ENCODE measurements at places on chromosomes 7 and 10. TPM values are rescaled to one million over a fixed set of nuclear protein-coding genes. Genes with fewer than 3 reads are reported as not detected.

The LIPN gene
- not detected for total RNA-seq

DNA sequence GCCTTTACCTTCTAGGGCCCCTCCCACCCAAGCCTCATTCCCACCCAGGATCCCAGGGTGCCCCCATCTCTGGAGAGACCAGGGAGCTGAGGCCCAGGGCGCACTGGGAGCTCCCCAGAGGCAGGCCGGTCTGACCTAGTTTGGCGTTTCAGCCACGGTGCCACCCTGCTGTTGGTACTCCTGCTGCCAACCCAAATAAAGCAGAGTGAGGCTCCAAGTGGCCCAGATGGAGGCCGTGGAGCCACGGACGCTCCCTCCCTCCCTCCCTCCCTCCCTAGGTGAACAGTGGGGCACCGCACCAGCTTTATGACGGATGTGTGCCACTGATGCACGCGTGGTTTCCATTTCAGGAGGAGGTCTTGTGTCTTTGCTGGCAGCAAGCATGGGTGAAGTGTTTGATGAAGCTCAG lies 1.8 kb downstream of the INPP5A start:
- H3K36me3 ChIP-seq: no peaks in the 10 kb centered on the region
- peak; percentile 47 for DNase-seq
- peak overlapping the region; percentile 90 for H3K4me3 ChIP-seq
- peak overlapping the region; percentile 83 for H3K27ac ChIP-seq
- peaks cover 29% of the 10 kb centered on the region for H3K4me1 ChIP-seq

The CPXM2 gene
- 5.6 TPM for total RNA-seq

The CBX3 gene
- total RNA-seq: 62.9 TPM

DNA sequence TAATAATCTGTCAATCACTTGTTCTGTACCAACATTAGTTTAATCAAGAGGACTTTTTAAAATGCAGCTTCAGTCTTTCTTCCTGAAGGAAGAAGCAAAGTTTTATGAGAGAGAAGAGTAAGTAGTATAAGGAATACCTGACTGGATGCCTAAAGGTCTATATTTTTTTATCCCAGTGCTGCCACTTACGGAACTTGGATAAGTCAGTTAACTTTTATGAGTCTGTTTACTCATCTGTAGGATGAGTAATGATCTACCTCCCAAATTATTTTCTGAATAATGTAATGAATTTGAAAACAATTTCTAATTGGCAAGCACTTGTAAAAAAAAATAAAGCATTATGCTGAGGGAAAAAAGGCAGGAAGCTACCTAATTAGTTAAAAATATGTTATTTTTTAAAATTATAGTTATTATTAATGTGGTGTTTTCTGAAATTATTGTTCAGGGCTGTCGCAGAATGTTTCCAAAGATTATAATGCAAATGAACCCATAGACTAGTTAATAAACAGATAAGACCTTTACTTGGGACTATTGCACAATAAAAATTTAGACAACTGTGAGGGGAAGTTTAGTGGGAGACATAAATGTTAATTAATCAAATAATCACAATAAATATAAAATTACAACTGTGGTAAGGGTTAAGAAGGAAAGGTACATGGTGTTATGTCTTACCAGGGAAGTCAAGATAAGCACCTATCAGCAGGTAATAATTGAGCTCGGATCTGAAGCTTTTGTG lies 24.6 kb downstream of the SLK start:
- H3K27me3 ChIP-seq: no peaks in the 10 kb centered on the region
- no peak overlapping the region for H3K4me3 ChIP-seq
- peaks cover 30% of the 10 kb centered on the region for H3K36me3 ChIP-seq
- DNase-seq: no peak
- no peaks in the 10 kb centered on the region for H3K4me1 ChIP-seq
- no peak overlapping the region for H3K27ac ChIP-seq

DNA sequence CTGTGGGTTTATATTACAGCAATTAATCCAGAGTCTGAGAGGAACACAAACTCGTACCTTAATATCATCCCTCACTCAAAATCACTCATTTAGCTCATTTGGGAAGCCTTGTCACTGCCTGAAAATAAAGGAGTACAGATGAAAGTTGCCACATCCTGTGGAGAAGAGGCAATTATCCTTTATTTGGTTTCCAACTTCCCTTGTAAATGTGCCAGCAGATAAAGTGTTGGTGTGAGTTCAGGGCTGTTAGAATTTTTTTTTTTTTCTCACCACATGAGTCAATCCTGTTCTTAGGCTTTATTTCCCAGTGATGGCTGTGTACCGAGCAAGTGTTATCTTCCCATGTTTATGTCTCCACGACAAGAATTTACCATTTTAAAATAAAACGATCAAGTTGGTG lies 99.0 kb upstream of the SMIM30 start:
- H3K27me3 ChIP-seq: no peaks in the 10 kb centered on the region
- H3K36me3 ChIP-seq: no peaks in the 10 kb centered on the region
- DNase-seq: no peak
- H3K4me1 ChIP-seq: no peaks in the 10 kb centered on the region
- H3K4me3 ChIP-seq: no peak overlapping the region

- no peak overlapping the region for H3K27ac ChIP-seq
- H3K4me3 ChIP-seq: no peak overlapping the region
- no peaks in the 10 kb centered on the region for H3K27me3 ChIP-seq
Measured at GRCh38 chr7:1152492-1152891, 7.5 kb downstream of the ZFAND2A start.

DNA sequence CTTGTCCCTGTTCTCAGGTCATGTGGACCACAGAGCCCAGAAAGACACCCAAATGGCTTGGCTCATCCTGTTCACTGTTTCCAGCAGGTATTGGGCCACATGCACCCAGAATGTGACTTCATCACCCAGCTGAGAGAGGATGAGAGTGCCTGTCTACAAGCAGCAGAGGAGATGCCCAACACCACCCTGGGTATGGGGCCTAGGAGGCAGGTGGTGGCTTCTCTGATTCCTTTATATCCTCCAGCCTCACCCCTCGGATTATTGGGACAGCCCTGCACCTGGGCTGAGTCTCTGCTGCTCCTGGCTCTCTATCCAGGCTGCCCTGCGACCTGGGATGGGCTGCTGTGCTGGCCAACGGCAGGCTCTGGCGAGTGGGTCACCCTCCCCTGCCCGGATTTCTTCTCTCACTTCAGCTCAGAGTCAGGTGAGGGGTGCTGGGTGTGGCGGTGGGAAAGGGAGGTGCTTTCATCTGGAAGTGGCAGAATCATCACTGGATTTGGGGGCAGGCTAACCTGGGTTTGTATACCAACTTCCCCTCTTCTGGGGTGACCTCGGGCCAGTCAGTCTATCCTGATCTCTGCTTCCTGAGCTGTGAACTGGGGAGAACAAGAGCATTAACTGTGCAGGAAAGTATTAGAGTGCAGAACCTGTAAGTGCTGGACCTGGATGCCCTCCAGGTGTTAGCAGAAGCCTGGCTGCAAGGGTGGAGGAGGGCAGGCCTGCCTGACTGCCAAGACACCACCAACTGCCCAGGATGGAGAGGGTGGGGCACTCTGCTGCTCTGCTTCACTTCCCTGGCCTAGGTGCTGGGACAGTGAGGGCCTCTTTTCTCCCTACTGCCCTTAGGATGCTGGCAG lies 5.2 kb downstream of the GHRHR start:
- no peak overlapping the region for H3K27ac ChIP-seq
- DNase-seq: no peak
- no peaks in the 10 kb centered on the region for H3K4me1 ChIP-seq
- no peaks in the 10 kb centered on the region for H3K36me3 ChIP-seq
- H3K4me3 ChIP-seq: no peak overlapping the region

The DPP6 gene
- total RNA-seq: not detected

GRCh38 chr7:66679633-66680244 lies 51.1 kb downstream of the KCTD7 start:
- H3K27ac ChIP-seq: no peak overlapping the region
- H3K36me3 ChIP-seq: no peaks in the 10 kb centered on the region
- peak; percentile 12 for DNase-seq
- H3K27me3 ChIP-seq: no peaks in the 10 kb centered on the region

- no peak overlapping the region for H3K4me3 ChIP-seq
- no peak for DNase-seq
- no peaks in the 10 kb centered on the region for H3K4me1 ChIP-seq
- H3K27ac ChIP-seq: no peak overlapping the region
Measured at GRCh38 chr10:89744026-89744425, 42.6 kb downstream of the KIF20B start.

DNA sequence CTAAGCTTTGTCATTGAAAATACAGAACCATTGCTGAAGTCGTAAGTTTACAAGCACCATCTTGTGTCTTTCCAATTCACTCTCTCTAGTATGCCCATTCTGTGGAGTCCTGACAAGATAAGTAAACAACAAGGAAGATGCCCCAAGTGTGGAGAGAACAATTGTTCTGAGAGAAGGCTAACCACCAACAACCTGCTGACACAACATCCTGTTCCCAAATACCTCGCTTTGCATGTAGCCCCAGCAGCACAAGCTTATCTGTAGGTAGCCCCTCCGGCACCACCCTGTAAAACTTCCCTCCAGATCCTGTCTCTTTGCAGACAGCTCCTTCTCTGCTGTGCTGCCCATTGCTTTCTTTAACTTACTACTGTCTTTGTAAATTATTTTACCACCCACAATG lies 233.3 kb upstream of the AOAH start:
- peak; percentile 62 for DNase-seq
- H3K27ac ChIP-seq: no peak overlapping the region
- no peaks in the 10 kb centered on the region for H3K36me3 ChIP-seq
